ENCODE measurements at places on chromosomes 4 and X.

DNA sequence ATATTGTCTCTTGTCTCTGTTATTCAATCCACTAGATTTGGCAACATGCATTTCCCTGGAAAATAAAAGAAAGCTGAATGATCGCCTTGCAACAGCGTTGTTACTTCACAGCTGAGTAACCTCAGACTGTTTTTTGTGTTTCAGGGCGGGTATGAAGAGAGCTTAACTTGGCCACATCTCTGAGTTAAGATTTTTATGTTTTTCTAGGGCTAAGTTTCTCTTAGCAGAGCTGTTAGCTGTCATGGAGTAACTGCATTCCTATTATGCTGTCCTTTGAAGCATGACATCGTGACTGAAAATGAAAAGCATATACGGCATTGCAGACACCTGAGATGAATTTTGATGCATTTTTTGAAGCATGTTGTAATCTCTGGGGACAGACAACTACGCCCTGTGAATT, 1798.9 kb downstream of the PCDH7 start:
- peak; percentile 63 for DNase-seq

GRCh38 chr4:181301735-181302710, 941.2 kb upstream of the TENM3 start:
- DNase-seq = peak; percentile 47

DNA sequence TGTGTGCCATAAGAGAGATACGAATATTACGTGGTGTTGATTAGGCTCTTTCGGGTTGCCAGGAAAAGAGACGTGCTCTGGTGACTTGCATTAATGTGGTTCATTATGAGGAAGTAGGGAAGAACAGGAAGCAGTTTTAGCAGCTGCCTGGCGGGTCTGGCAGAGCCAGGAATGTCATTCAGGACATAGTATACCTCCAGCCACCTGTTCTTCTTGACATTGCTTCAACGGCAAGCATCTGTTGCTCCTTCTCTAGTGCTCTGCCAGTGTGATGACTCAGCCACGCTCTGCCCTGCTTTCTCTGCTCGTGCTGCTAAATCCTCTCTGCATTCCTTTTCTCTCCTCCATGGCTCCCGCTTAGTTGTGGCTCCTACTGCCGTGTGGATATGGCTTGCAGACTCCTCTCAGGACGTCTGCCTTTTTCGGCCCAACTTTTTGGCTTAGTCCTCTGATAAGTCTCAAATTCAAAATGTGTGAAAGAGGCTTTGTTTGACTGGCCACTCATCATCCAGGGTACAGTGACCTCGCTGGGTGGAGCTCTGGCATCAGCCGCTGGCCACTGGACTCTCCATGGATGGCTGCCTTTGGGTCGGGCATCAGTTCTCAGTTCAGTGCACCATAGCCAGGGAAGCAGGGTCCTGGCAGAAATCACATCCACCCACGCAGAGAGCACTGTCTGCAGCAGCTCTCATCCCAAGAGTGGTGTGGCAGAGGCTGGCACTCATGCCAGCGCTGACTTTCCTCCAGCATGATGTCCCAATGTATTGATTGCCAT, 89.3 kb upstream of the KLF3 start:
- DNase-seq = no peak

DNA sequence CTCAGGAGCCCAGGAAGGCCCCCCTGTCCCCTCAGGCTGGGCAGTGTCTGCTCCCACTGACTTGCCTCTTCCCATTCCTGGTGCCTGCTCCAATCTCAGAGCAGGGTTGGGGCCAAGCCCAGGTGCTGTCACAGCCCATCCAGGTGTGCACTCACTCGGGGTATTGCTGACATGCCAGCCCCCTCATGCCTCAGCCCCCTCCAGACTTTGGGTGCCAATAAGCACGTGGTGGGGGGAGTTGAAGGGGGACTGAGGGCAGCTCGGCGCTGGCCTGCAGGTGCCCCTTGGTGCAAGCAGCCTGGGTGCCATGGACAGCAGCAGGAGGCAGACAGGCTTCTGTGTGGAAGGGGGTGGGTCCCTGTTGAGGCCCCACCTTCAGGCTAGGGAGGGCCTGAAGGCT, 28.4 kb downstream of the NAA11 start:
- DNase-seq = no peak

GRCh38 chrX:54994099-54994498, at the start of gene PFKFB1:
TSS of gene PFKFB1 (minus strand) at chrX:54994188. CDS start at chrX:54994007, 181 bp downstream.
- DNase-seq = no peak

- peak; percentile 41 for DNase-seq
These were observed at the start of gene ZCCHC18 for GRCh38 chrX:104112326-104112951. TSS of gene ZCCHC18 (plus strand) at chrX:104112523. CDS start at chrX:104114112, 1,589 bp downstream.

DNA sequence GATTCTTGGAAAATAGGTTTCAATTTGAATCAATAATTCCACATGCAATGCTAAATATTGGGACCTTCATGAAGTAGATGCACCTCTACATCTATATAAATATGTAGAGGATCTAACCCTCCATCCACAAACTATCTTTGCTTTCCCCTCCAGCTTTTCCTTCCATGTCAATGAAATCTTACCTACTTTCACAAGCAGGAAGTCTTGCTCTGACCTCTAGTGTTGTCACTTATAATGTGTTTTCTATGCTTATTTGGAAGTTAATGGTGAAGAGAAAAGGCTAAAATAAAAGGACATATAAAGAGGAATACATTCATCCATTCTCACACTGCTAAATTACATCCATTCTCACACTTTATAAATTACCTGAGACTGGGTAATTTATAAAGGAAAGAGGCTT, 472.7 kb upstream of the DIAPH2 start:
- DNase-seq = no peak

DNA sequence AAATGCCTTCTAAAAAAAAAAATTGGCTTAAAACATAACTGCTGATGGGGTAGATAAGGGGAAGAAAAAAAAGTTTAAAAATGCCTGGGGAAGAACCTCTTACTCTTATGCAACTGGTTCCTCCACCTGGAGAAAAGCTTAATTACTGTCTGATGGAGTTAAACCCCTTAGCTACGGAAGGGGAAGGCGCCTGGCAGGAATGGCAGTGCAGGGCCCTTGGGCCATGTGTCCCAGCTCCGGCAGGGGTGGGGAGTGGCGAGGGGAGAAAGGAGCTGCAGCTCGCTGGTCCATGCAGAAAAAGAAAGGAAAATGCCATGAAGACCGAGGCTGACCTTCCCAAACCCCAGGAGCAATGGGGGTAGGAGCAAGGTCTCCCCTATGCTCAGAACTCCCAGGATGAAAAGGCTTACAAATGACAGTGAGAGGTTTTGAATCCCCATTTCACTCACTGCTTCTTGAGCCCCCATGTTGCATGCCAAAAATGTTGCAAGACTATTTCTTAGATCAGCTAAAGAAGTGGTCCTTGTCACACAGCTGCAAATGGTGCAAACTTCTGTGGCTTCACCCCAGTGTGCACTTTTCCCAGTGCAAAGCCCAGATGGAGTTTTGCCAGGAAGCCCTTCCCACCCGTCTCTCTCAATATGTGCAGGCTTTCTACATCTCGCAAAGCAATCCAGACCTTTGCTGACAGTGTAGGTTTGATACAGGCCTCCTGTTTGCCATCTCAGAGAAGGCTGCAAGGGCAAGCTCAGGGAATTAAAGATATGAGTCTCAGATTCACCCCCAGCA, 204.8 kb upstream of the CT83 start:
- DNase-seq = no peak

GRCh38 chrX:82134378-82134777, 932.5 kb downstream of the SH3BGRL start:
- DNase-seq = no peak

DNA sequence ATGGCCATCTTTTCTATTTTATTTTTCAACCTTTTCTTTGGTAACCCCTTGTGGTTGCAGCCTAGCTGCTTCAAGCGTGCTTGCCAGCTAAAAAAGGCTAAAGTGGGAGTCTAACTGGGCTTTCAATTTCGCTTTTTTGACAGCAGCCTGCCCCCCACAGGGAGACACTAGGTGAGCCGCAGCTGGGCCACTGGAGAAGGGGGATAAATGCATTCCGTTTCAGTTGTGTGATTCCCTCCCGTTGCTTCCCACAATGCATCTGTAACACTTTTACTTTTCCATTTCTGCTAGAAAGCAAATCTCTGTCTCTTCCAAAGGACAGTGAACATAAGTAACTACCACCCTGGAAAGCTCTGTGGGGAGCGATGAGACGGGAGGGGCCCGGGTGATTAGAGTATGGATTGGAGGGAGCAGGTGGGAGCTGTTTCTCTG, 86.3 kb upstream of the RAPGEF2 start:
- DNase-seq = peak; percentile 86

DNA sequence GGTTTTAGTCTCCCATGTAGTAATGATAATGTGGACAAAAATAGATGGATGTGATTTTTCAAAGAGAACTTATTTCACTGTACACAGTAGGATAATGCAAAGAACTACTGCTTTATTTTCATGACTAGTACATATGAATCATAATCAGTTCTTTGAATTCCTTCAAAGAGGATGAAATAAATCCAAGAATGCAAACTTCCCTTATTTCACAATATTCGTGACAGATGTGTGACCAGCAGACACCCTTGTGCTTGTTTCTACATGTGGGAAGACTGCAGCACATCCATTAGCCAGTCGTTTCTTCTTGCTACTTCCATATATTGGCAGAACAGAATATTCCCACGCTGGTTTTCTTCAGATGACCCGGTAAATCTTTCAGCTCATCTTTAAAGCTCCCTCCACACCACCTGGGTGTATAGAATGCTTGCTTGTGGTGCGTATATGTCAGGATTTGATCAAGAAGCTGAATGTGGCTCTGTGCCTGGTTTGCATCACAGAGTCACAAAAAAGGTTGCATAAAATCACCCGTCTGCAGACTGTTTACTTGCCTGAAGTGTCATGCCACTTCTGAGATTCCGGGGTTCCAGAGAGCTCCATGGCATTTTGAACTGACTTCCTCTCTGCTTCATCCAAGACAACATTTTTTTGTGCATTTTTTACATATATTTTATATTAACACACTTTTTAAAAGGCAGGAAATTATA, 47.7 kb upstream of the FAT4 start:
- peak; percentile 85 for DNase-seq

DNA sequence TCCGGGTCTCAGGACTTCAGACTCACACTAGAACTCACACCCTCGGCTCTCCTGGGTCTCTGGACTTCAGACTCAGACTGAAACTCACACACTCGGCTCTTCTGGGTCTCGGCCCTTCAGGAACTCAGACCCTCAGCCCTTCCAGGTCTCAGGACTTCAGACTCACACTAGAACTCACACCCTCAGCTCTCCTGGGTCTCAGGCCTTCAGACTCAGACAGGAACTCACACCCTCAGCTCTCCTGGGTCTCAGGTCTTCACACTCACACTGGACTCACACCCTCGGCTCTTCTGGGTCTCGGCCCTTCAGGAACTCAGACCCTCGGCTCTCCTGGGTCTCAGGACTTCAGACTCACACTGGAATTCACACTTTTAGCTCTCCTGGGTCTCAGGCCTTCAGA, 137.3 kb downstream of the CRLF2 start:
- DNase-seq = no peak

- no peak for DNase-seq
These were observed 401.3 kb downstream of the PCDH10 start for GRCh38 chr4:133550436-133550835.

DNA sequence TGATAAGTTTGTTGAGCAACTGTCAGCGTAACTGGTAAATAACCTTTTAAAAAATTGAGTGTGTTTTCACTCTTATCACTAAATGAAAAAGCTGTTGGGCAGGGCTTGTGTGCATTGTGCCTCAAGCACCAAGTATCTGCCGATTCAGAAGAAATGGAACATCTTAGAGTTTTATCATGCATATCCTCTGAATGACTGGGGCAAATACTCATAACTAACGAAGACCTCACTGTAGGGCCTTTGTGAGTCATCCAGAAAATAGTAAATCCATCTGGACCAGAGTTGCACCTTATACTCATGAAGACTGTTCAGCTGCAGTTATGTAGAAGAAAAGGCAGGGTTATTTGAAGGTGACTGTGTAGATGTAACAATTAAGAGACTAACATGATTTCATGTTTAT, 222.1 kb downstream of the CAMK2D start:
- peak; percentile 64 for DNase-seq

DNA sequence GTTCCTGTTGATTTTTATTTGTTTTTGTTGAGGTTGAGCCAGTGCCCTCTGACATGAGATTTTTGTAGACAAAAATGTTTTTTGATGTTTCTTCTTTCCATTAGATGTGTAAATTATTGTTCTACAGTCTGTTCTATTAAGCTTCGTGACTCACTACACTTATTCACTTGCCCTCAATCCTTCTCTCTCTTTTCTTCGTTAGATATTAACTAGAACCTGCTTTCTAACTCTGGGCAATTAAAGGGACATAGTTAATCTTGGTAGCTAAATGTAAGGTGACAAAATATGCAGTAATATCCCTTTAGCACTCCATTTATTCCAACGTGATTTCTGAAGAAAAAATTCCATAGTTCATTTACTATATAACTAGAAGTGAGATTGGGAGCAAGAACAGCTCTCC, 333.9 kb downstream of the PDHA2 start:
- no peak for DNase-seq

DNA sequence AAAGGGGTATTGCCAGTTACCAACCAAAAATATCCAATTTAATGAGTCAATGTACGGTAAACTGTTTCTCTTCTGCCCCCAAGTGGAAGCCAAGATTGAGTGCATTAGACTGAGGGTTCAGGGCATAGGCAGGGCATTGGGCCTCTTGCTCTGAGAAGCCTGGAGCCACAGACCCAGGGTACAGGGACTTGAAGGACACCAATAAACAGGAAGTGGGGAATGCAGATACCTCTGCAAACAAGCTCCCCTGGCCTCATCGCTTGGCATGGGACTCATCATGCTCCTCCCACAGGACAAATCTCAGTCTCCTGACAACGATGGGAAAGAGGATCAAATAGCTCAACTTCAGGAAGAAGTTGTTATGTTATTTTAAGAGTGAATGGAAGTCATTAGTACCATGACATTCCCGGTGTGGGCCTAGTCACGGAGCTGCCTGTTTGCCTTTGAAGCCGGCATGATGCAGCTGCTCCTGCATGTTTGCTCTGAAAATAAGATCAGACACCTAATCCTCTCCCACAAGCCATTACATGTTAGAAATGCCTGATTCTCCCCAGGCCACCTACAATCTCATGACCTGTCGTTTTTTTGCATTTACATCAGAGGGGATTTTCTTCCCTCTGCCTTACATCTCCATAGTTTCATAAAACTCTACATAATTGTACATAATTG, 224.2 kb downstream of the RCHY1 start:
- no peak for DNase-seq

DNA sequence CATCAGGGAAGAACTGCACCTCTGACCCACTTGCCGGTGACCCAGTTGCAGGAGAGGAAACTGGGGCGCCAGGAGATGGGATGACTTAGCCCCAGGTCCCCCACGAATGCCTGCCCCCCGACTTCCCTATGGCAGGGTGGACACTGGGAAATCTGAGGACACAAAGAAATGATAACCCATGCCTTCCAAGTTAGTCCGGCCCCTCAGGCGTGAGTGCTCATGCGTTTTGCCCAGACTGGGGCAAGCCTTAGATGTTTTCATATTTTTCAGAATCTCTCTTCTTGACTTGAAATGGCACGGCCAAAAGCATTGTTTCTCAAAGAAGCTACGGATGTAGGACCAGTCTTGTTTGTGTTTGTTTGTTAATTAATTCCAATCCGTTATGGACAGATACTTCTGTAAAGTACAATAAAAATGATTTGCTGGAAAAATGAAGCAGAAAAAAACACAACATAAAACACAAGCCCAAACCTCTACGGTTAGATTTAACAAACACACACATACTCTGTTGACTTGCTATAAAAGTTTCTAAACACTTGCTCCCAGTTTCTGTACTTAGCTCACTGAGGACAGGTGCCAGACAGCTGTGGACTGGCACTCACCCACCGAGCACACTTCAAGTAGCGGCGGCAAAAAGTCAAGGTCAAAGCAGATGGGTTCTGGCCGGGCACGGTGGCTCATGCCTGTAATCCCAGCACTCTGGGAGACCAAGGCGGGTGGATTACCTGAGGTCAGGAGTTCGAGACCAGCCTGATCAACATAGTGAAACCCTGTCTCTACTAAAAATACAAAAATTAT, 341.5 kb downstream of the BCOR start:
- no peak for DNase-seq

- no peak for DNase-seq
These were observed 890 bp downstream of the RASSF6 start for GRCh38 chr4:73619346-73619745.

Measured in choroid plexus epithelial cell (primary cell).